Globus pallidus (tissue), 1 donor: ENCODE measurements at places on chromosomes 5 and 9.

GRCh38 chr9:84325347-84325973 lies 15.1 kb downstream of the SLC28A3 start:
- DNase-seq: no peak

GRCh38 chr5:57417971-57418370 lies 64.6 kb downstream of the ACTBL2 start:
- DNase-seq: no peak

- DNase-seq: no peak
These were observed 25.0 kb downstream of the LMNB1 start for GRCh38 chr5:126801992-126802294.

GRCh38 chr5:92963800-92964199 lies 617.2 kb downstream of the NR2F1-AS1 start:
- no peak for DNase-seq

DNA sequence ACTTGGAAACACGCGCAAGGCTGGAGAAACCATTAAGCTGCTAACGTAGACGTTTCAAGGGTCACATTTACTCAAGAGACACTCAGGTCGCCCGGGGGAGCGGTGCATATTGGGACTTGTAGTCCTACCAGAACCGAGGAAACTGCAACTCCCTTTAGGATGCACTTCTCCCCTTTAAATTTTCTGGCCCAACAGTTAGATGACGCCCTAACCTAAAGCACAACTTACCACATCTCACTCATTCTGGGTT lies 384 bp upstream of the DMXL1 start:
- no peak for DNase-seq

GRCh38 chr5:151023651-151024050 lies 3.3 kb downstream of the GPX3 start:
- no peak for DNase-seq

GRCh38 chr9:123234853-123235252 lies 33.5 kb downstream of the STRBP start:
- DNase-seq: no peak

GRCh38 chr5:157267761-157268480 lies 2.0 kb downstream of the CYFIP2 start:
- DNase-seq: peak; percentile 51

DNA sequence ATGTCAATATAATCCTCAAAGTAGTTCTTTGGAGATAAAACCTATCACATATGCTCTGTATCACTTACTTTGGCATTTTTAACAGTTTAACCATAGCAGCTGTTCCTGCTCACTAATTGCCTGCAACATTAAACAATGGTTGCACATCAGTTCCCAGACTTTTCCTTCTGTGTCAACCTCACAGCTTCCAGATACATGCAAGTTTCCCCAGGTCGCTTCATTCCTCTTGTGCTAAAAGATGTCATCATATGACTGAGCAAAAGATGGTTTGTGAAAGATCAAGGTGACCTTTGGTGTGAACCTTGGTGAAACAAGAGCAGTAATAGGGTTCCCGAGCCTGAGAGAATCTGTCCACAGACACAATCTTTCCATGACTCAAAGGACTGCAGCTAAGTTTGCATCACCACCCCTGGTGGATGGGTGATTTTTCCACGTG lies 500.4 kb upstream of the PAPPA start:
- no peak for DNase-seq

DNA sequence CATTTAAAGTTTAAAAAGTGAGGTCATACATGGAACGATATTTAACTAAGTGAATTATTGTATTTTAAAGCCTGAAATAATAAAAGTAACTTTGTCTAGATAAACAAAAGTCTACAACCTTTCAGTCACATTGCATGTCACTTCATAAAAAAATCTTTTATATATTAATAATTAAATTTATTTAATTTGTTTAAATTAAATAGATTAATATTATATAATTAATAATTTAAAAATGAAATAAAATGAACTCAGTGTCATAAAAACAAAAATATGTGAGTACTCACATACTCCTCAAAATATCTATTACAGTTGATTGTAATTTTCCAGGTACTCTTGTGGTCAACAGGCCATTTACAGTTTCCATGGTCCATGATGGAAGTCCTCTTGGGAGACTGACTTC lies 11.2 kb downstream of the GABRG2 start:
- DNase-seq: no peak

GRCh38 chr5:102153003-102153759 lies 142.9 kb downstream of the SLCO4C1 start:
- DNase-seq: peak; percentile 15

DNA sequence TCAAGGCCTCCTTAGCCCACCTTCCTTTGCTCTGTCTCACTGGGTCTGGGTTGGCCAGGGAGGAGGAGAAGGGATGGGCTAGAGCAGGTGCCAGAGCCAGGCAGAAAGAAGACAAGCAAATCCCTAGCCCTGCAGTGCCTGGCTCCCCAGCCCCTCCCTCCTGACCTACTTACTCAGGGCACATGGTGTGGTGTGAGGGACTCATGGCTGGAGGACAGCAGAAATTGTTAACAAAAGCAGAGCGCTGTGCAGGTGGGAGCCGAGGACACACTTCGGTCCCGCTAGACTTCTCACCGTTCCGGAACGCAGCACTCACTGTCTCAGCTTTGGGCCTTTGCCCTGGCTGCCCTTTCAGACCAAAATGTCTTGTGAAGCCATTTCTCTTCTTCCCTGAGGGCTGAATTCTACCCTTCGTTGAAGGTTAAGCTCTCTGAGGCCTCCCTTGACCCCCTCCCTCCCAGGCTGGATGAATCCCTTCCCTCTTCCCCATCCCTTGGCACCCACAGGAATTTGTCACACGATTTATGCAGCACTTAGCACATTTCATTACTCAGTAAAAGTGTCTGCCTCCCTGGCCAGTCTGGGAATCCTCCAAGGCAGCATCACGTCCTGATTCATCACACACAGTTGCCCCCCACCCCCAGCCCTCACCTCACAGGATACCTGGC lies 263.9 kb upstream of the TRPC7 start:
- peak; percentile 3 for DNase-seq

DNA sequence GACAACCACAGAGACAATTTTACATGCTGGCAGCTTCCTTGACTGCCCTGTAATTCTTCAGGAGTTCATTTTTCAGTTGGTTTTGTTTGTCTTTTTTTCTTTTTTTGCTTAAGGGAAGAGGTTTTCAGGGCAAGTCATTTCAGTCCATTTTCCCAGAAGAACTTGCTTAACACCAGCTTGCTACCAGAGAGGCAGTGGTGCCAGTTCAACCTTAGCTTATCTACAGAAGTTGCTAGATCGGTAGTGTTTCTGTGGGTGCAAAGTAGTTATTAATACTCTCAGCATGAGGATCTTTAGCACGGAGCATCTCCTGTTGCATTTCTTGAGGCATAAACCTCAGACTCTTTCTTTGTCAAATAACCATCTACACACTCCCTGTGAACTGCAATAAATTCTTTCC lies 1.1 kb downstream of the SPEF2 start:
- no peak for DNase-seq

GRCh38 chr5:133393776-133394476 lies 218.4 kb downstream of the FSTL4 start:
- DNase-seq: no peak

DNA sequence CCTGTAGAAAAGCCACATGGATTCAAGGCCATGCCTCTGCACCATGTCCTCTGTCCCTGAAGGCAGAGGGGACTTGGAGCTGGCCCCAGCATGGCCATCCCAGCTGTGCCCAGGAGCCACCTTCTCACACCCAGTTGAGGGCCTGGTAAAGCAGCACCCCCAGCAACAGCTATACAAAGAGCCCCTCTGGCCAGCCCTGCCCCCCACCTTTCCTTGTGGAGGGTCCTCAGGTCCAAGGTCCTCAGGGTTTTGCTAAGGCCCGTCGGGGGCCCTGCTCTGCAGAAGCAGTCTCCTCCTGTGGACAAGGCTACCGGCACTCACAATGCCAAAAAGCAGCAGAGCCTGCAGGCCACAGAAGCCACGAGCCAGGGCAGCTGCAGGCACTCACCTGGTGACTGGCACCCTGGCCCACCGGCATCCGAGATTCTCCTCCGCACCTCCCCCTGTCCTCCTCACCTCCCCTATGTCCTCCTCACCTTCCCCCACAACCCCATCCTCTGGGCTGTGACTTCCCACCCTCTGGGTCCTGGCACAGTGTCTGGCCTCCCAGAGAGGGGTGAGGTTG lies 39.9 kb upstream of the LPCAT1 start:
- no peak for DNase-seq

GRCh38 chr5:163385271-163385670 lies 52.1 kb upstream of the CCNG1 start:
- no peak for DNase-seq

- DNase-seq: no peak
These were observed 37.2 kb upstream of the COL15A1 start for GRCh38 chr9:98906273-98907040.

DNA sequence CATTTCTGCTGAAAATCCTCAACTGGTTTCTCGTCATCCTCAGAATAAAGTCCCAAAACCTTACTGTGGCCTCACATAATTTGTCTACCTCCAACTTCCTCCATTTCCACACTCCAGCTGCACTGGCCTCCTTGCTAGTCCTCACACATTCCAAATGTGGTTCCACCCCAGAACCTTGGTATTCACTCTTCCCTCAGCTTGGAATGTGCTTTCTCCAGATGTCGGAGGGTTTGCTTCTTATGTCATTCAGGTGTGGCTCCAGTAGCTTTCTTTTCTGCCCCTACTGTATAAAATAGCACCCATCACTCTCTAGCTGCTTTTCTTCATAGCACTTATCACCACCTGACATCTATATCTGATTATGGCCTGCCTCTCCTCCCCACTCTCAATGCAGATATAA lies 102.5 kb upstream of the IFNK start:
- no peak for DNase-seq

GRCh38 chr9:89797255-89797654 lies 192.4 kb downstream of the GADD45G start:
- DNase-seq: no peak

- no peak for DNase-seq
These were observed 260.4 kb downstream of the IRX1 start for GRCh38 chr5:3856036-3856435.

- no peak for DNase-seq
These were observed 178.7 kb upstream of the FBXL17 start for GRCh38 chr5:108560581-108560980.

DNA sequence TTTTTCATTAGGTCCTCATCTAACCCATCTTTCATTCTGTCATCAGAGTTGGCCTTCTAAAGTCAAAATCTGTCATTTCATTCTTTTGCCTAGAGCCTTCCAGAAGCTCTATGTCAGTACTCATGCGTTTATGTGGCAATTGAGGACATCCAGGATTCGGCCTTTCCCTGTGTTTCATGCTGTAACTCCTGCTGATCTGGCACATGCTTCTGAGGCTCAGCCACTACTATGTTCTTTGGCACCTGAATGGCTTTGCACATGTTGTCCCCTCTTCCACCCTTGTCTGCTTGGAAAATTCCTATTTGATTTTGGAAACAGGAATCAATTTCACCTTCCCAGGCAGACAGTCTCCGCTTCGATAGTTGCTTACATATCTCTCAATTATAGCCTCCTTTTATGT lies 84.9 kb downstream of the GDNF start:
- DNase-seq: no peak

DNA sequence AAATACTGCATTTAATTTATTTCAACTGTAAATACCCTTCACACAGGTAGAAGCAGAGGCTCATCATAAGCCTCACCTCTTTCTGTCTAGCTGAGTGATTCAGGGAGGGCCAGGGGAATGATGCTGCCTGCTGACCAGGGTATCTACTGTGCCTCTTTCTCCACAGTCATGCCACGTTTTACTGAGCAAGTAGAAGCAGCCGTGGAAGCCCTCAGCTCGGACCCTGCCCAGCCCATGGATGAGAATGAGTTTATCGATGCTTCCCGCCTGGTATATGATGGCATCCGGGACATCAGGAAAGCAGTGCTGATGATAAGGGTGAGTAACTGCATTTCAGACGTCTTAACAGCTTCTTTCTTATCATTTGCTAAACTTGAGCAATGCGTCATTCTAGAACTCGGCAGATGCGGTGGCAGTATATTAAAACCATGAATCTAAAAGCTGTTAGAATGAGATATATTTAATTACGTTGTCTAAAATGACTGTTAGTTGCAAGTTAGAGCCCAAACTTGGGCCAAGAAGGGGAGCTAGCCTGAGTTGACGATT lies 50.0 kb upstream of the LRRTM2 start:
- no peak for DNase-seq

- no peak for DNase-seq
These were observed 34.0 kb downstream of the ADAM19 start for GRCh38 chr5:157541447-157542118.

DNA sequence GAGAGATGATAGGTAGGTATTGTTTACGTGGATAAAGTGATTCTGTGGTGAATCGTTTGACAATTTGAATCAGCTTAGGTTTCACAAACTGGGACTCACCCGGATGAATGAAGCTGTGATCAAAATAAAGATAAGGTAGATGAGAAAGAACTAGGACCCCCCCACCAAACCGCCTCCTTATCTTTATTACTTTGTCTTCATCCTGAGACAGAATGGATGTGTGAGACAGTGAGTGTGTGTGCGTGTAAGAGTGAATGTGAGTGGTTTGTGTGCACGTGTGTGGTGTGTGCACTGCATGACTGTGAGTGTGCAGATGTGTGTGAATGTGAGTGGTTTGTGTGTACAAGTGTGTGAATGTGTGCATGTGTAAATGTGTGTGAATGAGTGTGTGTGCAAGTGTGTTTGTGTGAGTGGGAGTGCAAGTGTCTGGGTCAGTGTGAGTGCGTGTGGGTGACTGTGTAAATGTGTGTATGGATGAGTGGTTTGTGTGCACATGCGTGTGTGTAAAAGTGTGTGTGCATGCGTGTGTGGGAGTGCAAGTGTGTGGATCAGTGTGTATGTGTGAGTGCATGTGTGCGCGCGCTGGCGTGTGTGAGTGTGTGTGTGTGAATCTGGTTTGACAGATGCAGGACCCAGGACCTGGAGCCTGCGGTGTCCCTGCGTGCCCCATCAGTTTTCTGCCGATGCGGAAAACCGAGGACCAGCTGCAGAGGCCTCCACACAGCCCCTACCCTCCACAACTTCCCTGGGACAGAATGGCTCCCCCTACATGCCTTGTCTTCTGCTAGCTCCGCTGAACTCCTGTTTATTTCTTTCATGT lies 11.4 kb upstream of the ENG start:
- no peak for DNase-seq

DNA sequence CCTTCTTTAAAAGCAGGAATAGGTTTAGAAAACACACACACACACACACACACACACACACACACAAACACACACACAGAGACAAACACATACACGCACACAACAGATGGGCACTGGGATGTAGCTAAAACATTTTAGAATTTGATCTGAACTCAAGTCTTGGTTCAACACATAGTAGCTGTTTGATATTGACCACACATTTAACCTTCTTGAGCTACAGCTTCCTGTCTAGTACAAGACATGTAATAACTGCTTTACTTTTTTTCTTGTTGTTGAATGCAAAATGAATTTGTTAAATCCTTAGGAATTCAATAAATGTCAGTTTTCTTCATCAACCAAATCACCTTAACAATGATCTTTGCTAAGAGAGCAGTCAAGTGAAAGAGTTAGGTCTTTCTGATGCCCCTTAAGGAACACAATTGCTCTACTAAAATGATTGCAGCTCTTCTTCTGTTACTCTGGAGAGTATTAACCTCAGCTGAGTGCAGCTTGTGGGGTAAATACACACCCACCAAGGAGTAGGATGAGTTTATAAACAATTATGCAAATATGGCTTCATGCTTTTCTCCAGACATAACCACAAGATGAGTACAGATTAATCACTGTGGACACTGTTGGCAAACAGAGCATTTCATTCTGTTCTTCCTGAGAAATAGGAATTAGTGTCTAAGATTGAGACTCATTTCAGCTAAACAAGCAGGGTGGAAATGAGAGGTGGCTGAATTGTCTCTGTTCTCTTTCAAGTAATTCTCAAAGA lies 302.9 kb upstream of the PAPPA start:
- DNase-seq: no peak
